ENCODE measurements at places on chromosomes 16 and 17.

GRCh38 chr17:74736513-74737298 is at the start of gene RAB37:
TSS of gene RAB37 (plus strand) at chr17:74737256. CDS start at chr17:74737273, 17 bp downstream.
- DNase-seq = no peak

DNA sequence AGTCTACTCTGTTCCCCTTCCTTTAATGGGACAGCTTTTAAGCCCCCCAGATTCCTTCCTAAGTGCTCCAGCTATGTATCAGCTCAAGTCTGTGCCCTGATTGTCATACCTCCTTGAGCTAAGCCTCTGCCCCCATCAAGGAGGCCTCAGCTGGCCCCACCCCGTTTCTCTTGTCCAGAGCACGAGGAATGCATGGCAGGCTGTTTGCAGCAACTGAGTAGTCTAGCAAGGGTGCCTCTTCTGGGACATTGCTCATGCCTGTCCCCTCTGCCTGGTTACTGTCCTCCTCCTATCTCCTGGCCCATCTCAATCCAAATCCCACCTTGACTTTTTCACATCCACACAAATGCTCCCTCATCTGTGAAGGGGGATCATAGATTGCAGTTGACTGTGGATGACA is 27.8 kb upstream of the TMEM220 start:
- no peak for DNase-seq

DNA sequence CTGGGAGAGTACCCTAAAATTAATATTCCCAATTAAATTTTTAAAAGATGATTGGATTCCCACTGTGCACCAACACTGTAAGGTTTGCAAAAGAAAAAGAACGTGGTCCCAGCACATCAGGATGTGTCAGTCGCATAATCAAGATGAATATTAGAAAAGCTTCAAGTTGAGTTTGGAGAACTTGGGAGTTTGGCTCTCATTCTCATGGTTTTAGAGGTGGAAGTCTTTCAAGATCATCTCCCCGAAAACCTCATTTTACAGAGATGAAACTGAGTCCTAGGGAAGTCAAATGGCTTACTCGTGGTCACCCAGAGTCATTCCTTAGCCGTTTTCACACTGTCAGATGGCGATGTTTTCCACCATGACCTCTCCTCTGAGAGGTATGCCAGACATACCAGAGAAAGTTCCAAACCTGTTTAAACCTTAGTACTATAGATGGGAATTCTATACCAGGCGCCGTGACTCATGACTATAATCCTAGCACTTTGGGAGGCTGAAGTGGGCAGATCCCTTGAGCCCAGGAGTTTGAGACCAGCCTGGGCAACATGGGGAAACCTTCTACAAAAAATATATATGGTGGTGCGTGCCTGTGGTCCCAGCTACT is 1.2 kb downstream of the SEC14L1 start:
- DNase-seq = no peak

GRCh38 chr17:38900978-38901656 is 24.3 kb upstream of the LASP1NB start:
- DNase-seq = no peak

DNA sequence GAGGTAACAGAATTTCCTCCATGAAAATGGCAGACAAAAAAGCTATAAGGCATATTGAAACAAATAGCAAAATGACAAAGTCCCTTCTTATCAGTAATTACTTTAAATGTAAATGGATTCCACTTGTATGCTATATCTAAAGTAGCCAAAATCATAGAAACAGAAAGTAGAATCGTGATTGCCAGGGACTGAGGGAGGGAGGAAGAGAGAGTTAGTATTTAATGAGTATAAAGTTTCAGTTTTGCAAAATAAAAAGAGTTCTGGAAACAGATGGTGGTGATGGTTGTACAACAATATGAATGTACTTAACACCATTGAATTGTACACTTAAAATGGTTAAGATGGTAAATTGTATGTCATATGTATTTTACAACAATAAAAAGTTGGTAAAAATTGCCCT is 407.4 kb downstream of the CA10 start:
- no peak for DNase-seq

- no peak for DNase-seq
Observed at GRCh38 chr17:81651692-81652091, 4.7 kb downstream of the PDE6G start.

DNA sequence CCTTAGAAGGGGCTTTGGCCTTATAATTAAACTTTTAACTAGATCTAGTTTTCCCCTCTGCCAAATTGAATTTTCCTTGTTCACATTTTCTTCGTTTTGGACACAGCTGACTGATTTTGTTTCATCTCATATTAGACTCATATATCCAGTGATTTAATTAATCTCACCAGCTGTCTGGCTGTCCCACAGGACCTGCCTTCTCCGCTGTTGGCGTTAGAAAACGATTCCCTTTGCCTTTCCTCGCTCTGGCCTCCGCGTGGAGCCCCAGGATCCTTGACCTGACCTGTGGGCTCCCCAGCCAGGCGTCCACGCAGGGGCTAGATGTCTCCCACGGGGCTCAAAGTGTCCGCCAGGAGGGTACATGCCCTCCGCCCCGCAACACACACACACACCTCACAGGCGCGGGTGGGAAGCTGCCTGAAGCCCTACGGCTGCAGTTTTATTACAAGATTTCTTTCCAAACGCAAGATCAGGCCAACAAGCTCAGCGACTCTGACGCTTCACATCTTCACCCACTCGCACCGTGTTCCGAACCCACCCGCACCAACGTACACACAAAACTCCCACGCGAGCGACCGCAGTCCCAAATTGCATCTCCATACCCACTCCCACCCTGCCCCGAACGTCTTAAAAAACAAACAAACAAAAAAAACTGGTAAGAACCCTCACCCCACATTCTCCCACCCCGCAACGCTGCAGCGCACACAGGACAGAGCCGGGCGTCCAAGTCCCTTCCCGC is 1.1 kb downstream of the RPRML start:
- DNase-seq = no peak

- DNase-seq = no peak
Observed at GRCh38 chr17:72120642-72121163, at the start of gene SOX9. TSS of gene SOX9 (plus strand) at chr17:72121020. CDS start at chr17:72121392, 372 bp downstream.

- DNase-seq = no peak
Observed at GRCh38 chr17:65886315-65887245, 305.4 kb downstream of the CEP112 start.

DNA sequence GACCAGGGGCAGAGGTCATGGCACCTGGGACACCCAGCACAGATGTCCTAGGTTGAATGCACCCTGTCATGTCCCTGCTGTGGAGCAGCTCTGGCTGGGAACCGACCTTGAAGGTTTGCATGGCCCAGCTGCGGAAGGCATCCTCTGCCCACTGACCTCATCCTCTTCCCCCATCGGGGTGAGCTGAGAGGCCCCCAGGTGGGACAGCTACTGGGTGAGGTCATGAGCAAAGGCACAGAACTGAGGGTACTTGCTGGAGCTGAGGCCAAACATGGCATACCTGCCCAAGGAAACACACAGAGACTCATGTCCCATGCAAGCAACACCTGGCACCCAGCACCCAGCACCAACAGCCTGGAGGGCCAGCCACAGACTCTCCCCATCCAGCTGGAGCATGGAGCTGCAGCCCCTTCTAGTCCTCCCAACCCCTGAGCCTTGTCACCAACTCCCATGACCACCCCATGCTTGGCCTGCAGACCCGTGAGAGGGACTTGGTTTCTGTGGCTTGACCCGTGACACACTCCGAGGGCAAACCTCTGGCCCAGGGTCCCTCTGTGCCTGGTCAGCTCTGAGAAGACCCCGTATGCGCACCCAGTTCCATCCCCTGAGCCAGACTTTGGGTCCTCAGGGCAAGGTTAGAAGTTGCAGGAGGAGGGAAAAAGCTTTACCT is 33.1 kb downstream of the LGALS9 start:
- DNase-seq = no peak

- DNase-seq = no peak
Observed at GRCh38 chr17:42097691-42098631, at the start of gene ZNF385C. TSS of gene ZNF385C (minus strand) at chr17:42098473. CDS start at chr17:42063056, 35,417 bp downstream.

- DNase-seq = no peak
Observed at GRCh38 chr17:43994272-43995149, 9.9 kb upstream of the NAGS start.

GRCh38 chr16:68704232-68704867 is 32.7 kb upstream of the CDH1 start:
- peak; percentile 35 for DNase-seq

GRCh38 chr17:17104036-17104435 is 61.8 kb downstream of the MPRIP start:
- DNase-seq = no peak

DNA sequence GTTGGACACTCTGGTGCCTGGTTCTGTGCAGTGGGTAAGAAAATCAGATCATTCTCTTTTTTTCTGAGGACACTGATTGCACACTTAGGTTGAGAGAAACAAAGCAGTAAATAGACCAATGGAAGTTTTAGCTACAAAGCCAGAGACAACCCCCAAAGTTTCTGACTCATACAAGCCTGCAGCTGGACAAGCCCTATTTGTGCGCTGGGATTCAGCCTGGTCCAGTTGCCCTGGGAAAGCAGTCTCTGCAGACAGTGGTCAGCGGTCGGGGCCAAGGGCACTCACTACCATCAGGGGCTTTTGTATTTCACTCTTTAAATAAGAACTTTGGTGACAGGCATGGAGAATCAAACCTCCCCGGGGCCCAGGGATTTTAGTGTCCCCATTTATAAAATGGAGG is 6.0 kb upstream of the RHBDL3 start:
- DNase-seq = no peak

- no peak for DNase-seq
Observed at GRCh38 chr17:71866095-71866494, 254.7 kb upstream of the SOX9 start.

- no peak for DNase-seq
Observed at GRCh38 chr16:50248845-50249244, 17.5 kb upstream of the ADCY7 start.

- peak; percentile 82 for DNase-seq
Observed at GRCh38 chr17:48816774-48817590, at the start of gene TTLL6. TSS of gene TTLL6 (minus strand) at chr17:48817229. CDS start at chr17:48817072, 157 bp downstream.

DNA sequence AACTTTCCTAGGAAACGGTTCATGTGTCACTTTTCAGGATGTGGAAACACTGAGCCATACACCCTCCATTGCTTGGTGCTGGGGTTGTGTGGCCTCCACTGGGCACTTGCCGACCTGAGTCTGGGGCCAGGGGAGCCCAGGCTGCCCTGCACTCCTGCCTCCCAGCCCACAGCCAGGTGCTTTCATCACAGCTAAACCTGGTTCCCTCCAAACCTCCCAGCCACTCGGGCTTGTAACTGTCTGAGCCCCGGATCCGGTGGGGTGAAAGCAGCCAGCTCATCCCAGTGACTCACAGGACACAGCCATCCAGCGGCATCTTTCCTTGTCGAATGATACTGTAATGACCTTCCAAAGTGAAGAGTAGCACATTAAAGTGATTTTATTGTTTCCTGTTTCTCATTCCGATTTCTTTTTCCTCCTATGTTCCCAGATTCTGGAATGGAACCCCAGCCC is 19.8 kb downstream of the CARHSP1 start:
- no peak for DNase-seq

GRCh38 chr16:30893417-30893743 is 497 bp downstream of the BCL7C start:
- no peak for DNase-seq

GRCh38 chr17:1260086-1260769 is 10.0 kb upstream of the BHLHA9 start:
- DNase-seq = no peak

- DNase-seq = no peak
Observed at GRCh38 chr17:61117983-61118382, 281.7 kb upstream of the TBX2 start.

GRCh38 chr17:74466111-74466827 is at the start of gene CD300A:
TSS of gene CD300A (plus strand) at chr17:74466634. CDS start at chr17:74466704, 70 bp downstream.
- DNase-seq = no peak

DNA sequence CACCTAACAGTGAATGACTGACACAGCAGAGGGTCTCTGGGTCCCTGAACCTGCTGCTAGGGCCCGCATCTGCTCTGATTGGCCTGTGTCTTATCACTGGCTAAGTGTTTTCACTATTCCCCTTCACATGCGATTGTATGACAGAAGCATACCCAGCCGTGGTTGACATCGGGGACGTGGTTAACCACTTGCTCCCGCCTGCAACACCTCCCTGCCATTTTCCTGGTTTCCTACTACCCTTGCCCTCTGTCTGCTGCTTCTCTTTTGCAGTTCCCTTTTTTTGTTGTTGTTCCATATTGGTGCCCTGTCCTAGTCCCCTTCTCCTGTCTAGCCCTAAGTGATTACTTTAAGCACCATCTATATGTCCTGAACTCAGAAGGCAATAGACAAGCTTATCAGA is 177.0 kb downstream of the RGS9 start:
- no peak for DNase-seq

DNA sequence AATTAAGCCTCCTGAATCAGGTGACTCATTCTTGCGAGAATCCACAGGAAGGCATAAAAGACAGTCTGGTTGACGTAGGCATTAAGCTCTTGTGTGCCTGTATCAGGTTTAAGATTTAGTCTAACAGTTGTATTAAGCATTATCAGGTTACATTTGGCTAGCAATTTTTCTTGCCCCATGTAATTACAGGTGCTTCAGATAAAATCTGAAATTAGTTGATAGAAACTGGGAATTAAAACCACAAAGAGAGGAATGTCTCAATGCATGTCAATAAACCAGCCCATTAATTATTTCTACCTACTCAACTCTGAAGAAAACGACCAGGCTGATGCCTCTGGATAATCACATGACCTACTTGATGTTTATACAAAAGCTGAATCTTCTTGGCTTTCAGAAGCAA is 217.2 kb downstream of the CA10 start:
- no peak for DNase-seq

- DNase-seq = no peak
Observed at GRCh38 chr17:68693896-68694295, 92.7 kb upstream of the FAM20A start.

DNA sequence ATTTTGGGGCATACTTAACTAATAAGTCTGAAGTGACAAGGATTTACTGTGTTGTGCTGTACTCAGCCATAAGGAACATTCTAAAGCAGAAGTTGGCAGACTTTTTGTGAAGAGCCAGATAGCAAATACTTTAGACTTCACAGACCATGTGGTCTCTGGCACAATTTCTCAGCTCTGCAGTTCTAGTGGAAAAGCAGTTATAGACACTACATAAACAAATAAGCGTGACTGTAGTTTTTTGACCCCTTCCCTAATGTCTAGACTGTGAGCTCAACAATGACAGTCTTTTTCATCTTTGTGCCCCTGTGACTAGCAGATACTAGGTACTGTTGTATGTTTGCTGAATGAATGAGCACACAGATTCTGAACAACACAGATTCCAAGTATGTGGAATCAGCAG is 4.9 kb downstream of the RPAIN start:
- DNase-seq = no peak

- DNase-seq = no peak
Observed at GRCh38 chr17:70217571-70217970, 48.2 kb downstream of the KCNJ2 start.

GRCh38 chr16:24568392-24568791 is 29.0 kb downstream of the RBBP6 start:
- no peak for DNase-seq

- DNase-seq = no peak
Observed at GRCh38 chr16:17311333-17312093, 159.2 kb downstream of the XYLT1 start.

GRCh38 chr16:75379911-75380847 is 53.1 kb downstream of the CFDP1 start:
- DNase-seq = no peak

- DNase-seq = no peak
Observed at GRCh38 chr17:79395066-79395465, 215.8 kb downstream of the RBFOX3 start.
